ENCODE measurements at places on chromosomes 2 and 18.
A peak's percentile ranks its signal among the peaks of the same experiment; 100 is the strongest.

GRCh38 chr2:9144046-9144445, 62.6 kb upstream of the ASAP2 start:
- peak; percentile 28 for DNase-seq

DNA sequence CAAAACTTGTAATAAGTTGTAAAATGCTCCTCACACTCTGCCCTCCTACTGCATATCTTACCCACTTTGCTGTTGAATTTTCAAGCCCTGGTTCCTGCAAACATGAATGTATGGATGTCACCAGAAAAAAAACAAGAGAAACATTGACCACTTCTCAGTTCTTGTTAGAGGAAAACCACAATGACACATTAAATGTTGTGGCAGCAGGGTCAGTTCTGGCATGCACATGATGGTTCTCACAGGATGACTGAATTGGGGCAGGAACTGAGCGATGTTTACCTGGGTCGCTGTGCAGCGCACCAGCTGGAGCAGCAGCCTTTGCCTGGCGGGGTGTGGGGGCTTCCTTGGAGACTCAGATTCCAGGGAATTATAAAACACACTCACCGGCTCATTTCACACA, 14.0 kb upstream of the PRKCE start:
- DNase-seq, result peak; percentile 72

DNA sequence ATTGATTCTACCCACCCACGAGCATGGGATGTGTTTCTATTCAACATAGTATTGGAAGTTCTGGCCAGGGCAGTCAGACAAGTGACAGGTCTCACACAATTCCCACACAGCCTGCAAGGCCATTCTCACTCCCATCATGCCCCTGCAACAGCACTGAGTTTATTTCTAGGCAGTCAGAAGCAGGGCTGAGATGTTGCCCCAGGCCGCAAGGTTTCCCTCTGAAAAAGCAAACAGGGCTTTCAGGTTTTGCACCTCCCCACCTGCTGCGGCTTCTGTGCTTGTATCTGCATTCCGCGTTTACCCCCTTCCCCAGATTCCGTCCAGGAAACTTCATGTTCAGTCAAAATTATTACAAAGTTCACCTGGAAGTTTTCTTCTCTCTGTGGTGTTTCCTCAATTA, 9.4 kb upstream of the TACR1 start:
- no peak for DNase-seq

GRCh38 chr2:231029563-231029962, 7.8 kb upstream of the C2orf72 start:
- peak; percentile 40 for DNase-seq

- no peak for DNase-seq
Measured at GRCh38 chr18:37946324-37946723, 380.7 kb upstream of the CELF4 start.

GRCh38 chr2:176246331-176246730, 22.9 kb upstream of the MTX2 start:
- DNase-seq, result no peak

GRCh38 chr2:215658635-215659305, 222.9 kb upstream of the FN1 start:
- DNase-seq, result no peak

GRCh38 chr2:44715671-44716081, 225.8 kb upstream of the SIX3 start:
- DNase-seq, result peak; percentile 70

- no peak for DNase-seq
Measured at GRCh38 chr2:71607151-71607889, 154.0 kb downstream of the DYSF start.
